ENCODE measurements at places on chromosomes 1 and 21. TPM values are rescaled to one million over a fixed set of nuclear protein-coding genes. Genes with fewer than 3 reads are reported as not detected.

Gene CFHR4
- not detected for total RNA-seq

Gene CSMD2
- not detected for total RNA-seq

GRCh38 chr1:223704921-223705878, 7.1 kb upstream of the CAPN2 start:
- H3K4me3 ChIP-seq: no peak overlapping the region
- H3K27me3 ChIP-seq: no peaks in the 10 kb centered on the region
- no peak overlapping the region for H3K27ac ChIP-seq
- H3K4me1 ChIP-seq: peaks cover 33% of the 10 kb centered on the region
- DNase-seq: no peak

Gene HPDL
- 37.5 TPM for total RNA-seq

Gene TMIGD3
- not detected for total RNA-seq

GRCh38 chr1:6905331-6905730, 120.1 kb downstream of the CAMTA1 start:
- no peaks in the 10 kb centered on the region for H3K36me3 ChIP-seq
- H3K4me1 ChIP-seq: peaks cover 11% of the 10 kb centered on the region
- H3K27ac ChIP-seq: no peak overlapping the region
- H3K27me3 ChIP-seq: no peaks in the 10 kb centered on the region

- no peaks in the 10 kb centered on the region for H3K36me3 ChIP-seq
- no peak for DNase-seq
- no peak overlapping the region for H3K4me3 ChIP-seq
- H3K4me1 ChIP-seq: peaks cover 2% of the 10 kb centered on the region
- H3K27ac ChIP-seq: no peak overlapping the region
Observed at GRCh38 chr1:1286313-1287261, 6.4 kb downstream of the SCNN1D start.

DNA sequence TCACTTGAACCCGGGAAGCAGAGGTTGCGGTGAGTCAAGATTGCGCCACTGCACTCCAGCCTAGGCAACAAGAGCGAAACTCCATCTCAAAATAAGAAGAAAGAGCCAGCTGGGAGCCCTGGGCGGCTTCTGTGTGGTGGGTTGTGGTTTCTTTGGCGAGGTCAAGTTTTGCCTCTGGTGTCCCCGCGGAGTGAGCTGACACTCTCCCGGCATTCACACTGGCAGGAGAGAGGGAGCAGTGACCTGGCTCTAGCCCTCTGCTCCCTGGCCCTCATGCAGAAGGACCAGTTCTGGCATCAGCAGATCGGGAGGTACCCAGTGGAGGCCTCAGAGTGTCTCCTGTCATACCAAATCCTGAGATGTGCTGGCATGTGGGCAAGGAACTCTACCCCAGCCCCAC, 81.0 kb upstream of the VAMP3 start:
- peaks cover 11% of the 10 kb centered on the region for H3K27me3 ChIP-seq
- DNase-seq: no peak
- H3K4me3 ChIP-seq: no peak overlapping the region

Gene MYOG
- not detected for total RNA-seq

- DNase-seq: peak; percentile 73
- H3K27me3 ChIP-seq: no peaks in the 10 kb centered on the region
- peak overlapping the region; percentile 88 for H3K27ac ChIP-seq
- H3K4me3 ChIP-seq: peak overlapping the region; percentile 80
Observed at GRCh38 chr1:24932284-24932683, 2.2 kb upstream of the RUNX3 start.

GRCh38 chr1:8238141-8239038, 79.5 kb upstream of the SLC45A1 start:
- H3K4me1 ChIP-seq: no peaks in the 10 kb centered on the region
- H3K36me3 ChIP-seq: no peaks in the 10 kb centered on the region
- DNase-seq: no peak
- no peak overlapping the region for H3K4me3 ChIP-seq

- H3K27ac ChIP-seq: no peak overlapping the region
- H3K4me1 ChIP-seq: no peaks in the 10 kb centered on the region
- H3K4me3 ChIP-seq: no peak overlapping the region
- DNase-seq: no peak
- no peaks in the 10 kb centered on the region for H3K36me3 ChIP-seq
Observed at GRCh38 chr1:242431786-242432185, 92.7 kb downstream of the PLD5 start.

- no peaks in the 10 kb centered on the region for H3K4me1 ChIP-seq
- no peaks in the 10 kb centered on the region for H3K36me3 ChIP-seq
- no peak overlapping the region for H3K4me3 ChIP-seq
- H3K27ac ChIP-seq: no peak overlapping the region
- no peaks in the 10 kb centered on the region for H3K27me3 ChIP-seq
Observed at GRCh38 chr1:168697356-168698126, 31.5 kb downstream of the DPT start.

Gene EPHX1
- total RNA-seq: 3.6 TPM

- no peak overlapping the region for H3K4me3 ChIP-seq
- no peaks in the 10 kb centered on the region for H3K4me1 ChIP-seq
- no peak for DNase-seq
- H3K36me3 ChIP-seq: no peaks in the 10 kb centered on the region
- H3K27ac ChIP-seq: no peak overlapping the region
Observed at GRCh38 chr21:30257773-30258172, 25.0 kb downstream of the KRTAP24-1 start.

GRCh38 chr1:12230549-12231275, 882 bp downstream of the VPS13D start:
- H3K36me3 ChIP-seq: peaks cover 2% of the 10 kb centered on the region
- H3K27ac ChIP-seq: peak overlapping the region; percentile 70
- peaks cover 21% of the 10 kb centered on the region for H3K4me1 ChIP-seq

GRCh38 chr1:24928689-24929397, 1.2 kb downstream of the RUNX3 start:
- H3K4me1 ChIP-seq: peaks cover 61% of the 10 kb centered on the region
- no peaks in the 10 kb centered on the region for H3K27me3 ChIP-seq
- H3K27ac ChIP-seq: peak overlapping the region; percentile 90
- H3K4me3 ChIP-seq: peak overlapping the region; percentile 96

Gene C8A
- not detected for total RNA-seq

Gene PPFIA4
- total RNA-seq: 78.8 TPM

DNA sequence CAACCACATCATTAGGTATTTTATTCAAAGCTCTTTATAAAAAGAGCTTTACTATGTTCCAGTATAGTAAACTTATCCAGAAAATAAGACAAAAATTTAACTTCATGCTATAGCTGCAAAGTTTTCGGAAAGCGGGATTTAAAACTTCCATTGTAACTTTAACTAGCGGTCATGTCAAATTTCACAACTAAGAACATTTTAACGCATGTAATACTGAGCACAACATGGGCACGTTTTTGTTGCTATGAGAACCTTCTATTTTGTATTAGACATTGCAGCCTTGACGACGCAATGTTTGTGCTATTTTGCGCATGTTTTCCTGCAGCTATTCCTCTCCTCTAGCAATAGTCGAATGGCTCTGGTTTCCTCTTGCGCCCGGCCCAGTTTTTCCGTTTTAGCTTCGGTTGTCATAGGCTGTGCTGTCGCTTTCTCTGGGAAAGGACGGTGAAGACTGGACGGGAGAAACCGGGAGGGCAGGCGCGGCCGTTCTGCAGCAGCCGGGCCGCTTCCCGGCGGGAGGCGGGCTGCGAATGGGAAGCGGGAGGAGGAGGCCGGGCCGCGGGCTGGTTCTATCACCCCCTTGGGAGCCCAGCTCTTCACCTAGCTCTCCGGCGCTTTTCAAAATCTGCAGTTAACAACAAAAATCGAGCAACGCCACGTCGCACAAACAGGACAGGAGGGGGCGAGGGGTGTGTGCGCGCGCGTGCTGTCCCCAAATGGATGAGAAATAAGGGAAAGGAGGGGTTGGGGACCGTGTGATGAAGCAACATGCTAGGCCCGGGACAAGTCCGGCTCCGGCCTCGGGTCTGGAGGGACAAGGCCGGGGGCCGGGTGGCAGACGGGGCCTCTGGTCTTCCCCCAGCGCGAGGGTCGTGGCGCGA, 105.3 kb upstream of the HNRNPU start:
- peaks cover 11% of the 10 kb centered on the region for H3K4me1 ChIP-seq
- H3K27ac ChIP-seq: peak overlapping the region; percentile 93
- H3K36me3 ChIP-seq: no peaks in the 10 kb centered on the region
- peak overlapping the region; percentile 83 for H3K4me3 ChIP-seq
- H3K27me3 ChIP-seq: no peaks in the 10 kb centered on the region

Gene PEX11B
- total RNA-seq: 25.8 TPM

Gene OR2L2
- 0.07 TPM for total RNA-seq

- H3K36me3 ChIP-seq: no peaks in the 10 kb centered on the region
- H3K27me3 ChIP-seq: no peaks in the 10 kb centered on the region
- H3K4me1 ChIP-seq: no peaks in the 10 kb centered on the region
- H3K4me3 ChIP-seq: no peak overlapping the region
- DNase-seq: no peak
Observed at GRCh38 chr1:93653656-93654055, 28.0 kb downstream of the BCAR3 start.

DNA sequence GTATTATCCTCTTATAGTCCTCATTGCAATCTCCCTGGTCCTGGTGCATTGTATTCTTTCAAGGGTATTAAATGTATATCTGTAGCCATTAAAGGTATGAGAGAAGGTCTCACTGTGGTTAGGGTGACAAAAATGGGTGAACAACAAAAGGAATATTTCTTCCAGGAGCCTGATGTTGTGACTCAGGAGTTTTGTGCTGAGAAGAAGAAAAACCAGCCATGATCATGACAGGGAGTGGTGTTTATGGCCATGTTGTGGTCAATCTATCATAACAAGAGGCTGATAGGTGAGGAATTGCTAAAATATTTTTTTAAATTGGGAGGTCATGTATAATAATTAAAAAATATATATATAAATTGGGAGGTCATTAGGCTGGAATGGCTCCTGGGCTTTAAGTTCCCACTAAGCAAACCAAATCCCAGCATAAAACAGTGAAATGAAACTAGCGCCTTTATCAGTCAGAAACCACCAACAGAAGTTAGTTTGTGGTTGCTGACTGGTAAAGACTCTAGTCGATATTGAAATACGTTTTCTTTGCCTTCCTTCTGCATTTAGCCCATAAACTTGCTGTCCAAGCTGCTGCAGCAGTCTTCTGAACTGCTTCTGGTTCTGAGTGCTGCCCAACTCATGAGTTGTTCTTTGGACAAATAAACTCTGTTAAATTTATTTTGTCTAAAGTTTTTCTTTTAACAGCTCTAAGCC, 60.3 kb downstream of the TBX19 start:
- H3K4me3 ChIP-seq: no peak overlapping the region
- no peak overlapping the region for H3K27ac ChIP-seq
- H3K27me3 ChIP-seq: peaks cover 4% of the 10 kb centered on the region
- no peak for DNase-seq

DNA sequence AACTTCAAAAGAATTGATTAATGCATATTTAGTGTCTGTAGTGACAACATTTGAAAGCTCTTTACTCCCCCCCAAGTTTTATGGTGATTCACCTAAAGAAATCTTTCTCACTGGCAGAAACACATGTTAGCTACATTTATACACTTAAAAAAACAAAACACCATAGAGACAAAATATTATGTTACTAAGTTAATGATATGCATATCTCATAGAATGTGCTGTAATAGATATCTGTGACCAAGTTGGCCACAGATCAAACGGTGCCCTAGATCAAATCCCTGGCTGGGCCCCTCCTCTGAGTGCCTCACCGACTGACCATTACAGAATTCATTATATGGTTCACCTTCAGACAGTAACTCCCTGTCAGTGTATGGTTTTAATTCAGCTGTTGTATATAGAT, 322.1 kb upstream of the LYPLAL1 start:
- no peak for DNase-seq
- H3K4me3 ChIP-seq: no peak overlapping the region
- H3K4me1 ChIP-seq: no peaks in the 10 kb centered on the region
- no peak overlapping the region for H3K27ac ChIP-seq
- H3K36me3 ChIP-seq: no peaks in the 10 kb centered on the region

- H3K4me3 ChIP-seq: no peak overlapping the region
- H3K27me3 ChIP-seq: peaks cover 3% of the 10 kb centered on the region
- no peaks in the 10 kb centered on the region for H3K36me3 ChIP-seq
- no peaks in the 10 kb centered on the region for H3K4me1 ChIP-seq
- DNase-seq: no peak
Observed at GRCh38 chr1:229947968-229948367, 119.1 kb upstream of the GALNT2 start.

Gene AGO4
- total RNA-seq: 3.8 TPM
